ENCODE measurements at places on chromosomes 7 and 10.

DNA sequence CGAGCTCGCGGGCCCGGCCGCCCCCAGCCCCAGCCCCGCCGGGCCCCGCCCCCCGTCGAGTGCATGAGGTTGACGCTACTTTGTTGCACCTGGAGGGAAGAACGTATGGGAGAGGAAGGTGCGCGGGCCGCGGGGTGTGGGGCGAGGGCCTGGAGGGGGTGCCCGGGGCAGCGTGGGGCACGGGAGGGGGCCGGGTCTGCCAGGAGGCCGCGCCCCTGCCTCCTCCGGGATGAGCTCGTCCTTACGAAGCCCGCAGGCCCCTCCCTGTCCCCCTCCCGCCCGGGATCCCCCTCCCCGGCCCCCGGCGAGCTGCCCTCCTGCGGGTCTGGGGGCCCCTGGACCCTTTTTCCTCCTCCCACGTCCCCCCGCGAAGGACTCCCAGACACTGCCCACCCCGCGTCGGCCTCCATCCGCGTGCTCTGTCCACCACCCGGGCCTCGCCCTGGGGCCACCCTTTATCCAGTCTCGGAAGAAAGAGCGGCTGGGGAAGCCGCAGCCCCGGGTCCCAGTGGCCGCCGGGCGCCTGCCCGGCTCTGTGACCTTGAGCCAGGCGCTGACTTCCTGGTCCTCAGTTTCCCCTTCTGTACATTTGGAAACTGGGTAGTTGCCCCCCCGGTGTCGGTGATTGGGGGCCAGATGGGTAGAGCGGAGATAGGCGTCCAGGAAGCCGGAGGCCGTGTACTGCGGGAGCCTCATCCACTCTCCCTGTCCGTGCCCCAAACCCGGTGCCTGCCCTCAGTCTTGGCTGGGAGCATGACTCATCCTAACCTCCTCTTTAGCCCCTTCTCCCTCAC, 521 bp downstream of the LIMK1 start:
- peak; percentile 29 for DNase-seq

- DNase-seq, result no peak
These were observed 21.1 kb upstream of the SAR1A start for GRCh38 chr10:70191161-70191971.

DNA sequence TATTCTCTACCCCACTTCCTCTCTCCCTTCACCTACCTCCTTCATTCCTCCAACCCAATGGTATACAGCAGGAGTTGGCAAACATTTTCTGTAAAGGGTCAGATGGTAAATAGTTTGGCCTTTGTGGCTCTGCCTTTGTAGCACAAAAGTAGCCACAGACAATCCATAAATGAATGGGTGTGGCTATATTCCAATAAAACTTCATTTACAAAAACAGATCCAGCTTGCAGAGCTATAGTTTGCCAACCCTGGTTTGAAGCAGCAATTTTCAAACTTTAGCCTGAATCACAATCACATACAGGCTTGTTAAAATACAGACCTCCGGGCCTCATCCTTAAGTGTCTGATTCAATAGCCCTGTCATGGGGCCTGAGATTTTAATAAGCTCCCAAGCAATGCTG, 110.5 kb downstream of the CPEB3 start:
- DNase-seq, result no peak

- DNase-seq, result peak; percentile 53
These were observed 880.6 kb downstream of the LRMDA start for GRCh38 chr10:76311752-76312636.

GRCh38 chr7:151390598-151391357, 19.1 kb downstream of the WDR86 start:
- DNase-seq, result no peak

DNA sequence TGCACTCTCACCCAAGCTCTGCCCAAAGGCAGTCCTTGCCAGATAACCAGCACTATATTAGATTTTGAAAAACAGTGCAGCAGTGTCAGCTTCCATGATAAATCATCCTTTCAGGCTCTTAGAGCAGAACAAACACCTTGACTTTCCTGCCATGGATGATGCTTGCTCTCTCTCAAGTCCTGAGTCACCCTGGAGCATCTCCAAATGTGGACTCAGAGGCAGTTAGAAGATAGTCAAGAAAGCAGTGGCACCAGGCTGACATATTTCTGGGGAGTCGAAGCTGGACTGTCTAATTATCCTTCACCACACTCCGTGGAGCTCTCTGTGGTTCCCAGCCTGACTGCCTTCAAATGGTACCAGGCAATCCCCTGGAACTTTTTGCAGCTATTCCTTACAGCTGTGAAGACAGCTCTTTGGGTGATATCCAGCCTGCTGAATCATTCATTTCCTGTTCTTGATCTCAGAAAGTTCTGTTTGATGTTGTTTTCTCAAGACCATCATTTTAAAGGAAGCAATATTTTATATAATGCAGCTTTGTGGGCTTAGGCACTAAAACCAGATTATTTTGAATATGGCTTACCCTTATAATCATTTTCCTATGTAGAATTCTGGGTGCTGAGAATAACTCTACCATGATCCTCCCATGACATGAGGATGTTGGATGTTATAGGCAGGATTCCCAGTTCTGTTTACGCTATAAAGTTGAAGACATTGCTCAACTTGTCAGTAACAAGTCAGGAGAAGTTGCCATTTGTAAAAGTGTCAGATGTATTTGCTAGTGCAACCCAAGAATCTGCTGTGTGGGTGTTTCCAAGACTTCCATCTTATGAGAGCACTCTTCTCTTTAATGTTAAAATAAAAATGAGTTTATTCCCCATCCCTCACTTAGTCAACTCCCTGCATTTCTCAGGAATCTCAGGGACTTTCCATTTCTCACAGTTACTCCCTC, 233.8 kb downstream of the C7orf25 start:
- DNase-seq, result no peak

DNA sequence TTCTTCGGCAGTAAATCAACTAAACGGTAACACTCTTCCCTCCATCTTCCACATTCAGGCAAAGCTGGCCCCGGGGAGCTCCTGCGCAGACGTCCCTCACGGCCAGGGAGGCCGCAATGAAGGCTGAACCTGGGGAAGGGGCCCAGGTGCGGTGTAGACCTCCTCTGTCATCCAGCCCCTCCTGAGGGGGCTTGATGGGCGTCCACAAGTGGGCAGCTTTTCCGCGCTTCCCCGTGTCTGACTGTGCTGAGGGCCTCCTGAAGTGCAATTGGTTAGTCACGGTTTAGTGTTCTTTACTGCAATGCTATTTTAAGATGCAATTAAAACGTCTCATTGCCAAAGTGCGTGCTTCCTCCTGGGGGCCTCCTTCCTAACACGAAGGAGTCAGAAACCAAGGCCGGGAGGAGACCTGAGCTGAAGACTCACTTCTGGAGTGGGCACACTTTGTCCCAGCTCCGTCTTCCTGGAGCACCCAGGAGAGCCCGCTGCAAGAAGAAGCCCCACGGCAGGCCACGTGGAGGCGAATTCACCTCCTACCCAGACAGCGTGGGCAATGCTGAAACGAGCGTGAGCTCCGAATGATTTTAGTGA, 173.3 kb downstream of the ELFN1 start:
- DNase-seq, result no peak

- DNase-seq, result no peak
These were observed 37.3 kb downstream of the SH3PXD2A start for GRCh38 chr10:103818105-103818504.

- no peak for DNase-seq
These were observed 45.5 kb upstream of the LRRN3 start for GRCh38 chr7:111045449-111045848.

DNA sequence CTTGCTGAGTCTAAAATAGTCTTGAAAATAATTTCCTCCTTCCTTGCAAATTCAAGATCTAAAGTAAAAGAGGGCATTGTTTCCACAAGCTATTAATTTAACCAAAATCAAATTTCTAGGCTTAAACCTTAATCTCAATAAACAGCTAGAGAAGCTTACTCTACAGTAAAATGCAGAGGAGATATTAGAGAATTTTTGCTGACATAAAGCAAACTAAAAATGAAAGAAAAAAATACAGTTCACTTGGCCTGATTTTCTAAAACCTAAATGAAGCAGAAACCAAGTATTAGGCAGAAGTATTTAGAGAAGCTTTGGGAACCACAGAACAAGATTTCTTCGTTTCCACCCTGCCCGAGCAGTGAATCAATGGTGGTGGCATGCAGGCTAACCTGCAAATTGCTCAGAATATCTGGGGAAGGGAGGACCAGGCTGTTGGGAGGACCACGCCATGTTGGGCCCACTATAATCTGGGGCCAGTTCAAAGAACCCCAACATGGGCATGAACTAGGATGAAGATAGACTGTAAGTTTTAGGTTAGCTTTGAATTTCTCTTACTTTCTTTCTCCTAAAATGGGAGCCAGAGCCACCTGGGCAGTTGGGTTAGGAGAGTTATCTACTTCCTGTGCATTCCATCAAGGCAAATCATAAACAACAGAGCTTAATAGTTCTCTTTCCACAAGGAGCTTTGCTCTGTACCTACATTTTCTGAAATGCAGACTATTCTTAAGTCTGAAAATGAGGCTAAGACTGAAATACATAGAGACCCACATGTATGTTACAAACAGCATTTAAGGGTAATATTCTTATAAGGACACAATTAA, 4.1 kb downstream of the LAMB1 start:
- DNase-seq, result no peak

GRCh38 chr10:3829156-3830050, 44.4 kb upstream of the KLF6 start:
- no peak for DNase-seq

- DNase-seq, result no peak
These were observed 55.8 kb upstream of the LANCL2 start for GRCh38 chr7:55309040-55309991.

DNA sequence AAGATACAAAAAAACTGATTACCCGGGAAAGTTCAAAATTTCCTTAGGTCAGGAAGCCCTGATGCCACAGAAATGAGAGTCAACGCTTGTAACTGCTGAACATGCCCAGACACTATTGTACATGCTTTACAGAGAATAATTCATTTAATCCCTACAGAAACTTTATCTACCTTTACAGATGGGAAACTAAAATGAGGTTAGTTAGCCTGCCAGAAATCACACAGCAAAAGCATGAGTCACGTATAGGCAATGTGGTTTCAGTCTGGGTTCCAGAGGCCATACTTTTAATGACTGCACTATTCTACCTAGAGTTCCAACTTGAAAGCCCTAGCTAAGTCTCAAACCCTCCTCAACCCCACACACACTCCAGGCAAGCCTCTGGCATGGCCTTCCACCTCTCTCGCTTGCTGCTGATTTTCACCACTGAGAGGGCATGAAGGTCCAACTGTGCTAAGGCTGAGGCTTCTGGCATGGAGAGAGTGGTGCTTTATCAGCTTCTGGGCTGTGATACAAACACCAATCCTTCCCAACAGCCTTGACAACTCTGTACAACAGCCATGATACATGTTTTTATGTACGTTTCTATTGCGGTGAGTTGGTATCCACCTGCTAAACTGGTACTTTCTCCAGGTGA, 1011.2 kb upstream of the GHITM start:
- no peak for DNase-seq

- DNase-seq, result no peak
These were observed 13.6 kb downstream of the PRXL2A start for GRCh38 chr10:80421707-80422536.

GRCh38 chr10:113441220-113441619, 111.6 kb upstream of the HABP2 start:
- peak; percentile 10 for DNase-seq

All from SK-MEL-5 (cell line).